ENCODE measurements at places on chromosomes 6 and 20. TPM values are rescaled to one million over a fixed set of nuclear protein-coding genes. Genes with fewer than 3 reads are reported as not detected.

Gene C20orf144
- total RNA-seq = not detected

Gene NOX3
- total RNA-seq = not detected

Gene PRR18
- not detected for total RNA-seq

Gene HLA-DRB5
- not detected for total RNA-seq

Gene TPX2
- total RNA-seq = 20.9 TPM

Gene PSORS1C2
- not detected for total RNA-seq

Gene PAK5
- not detected for total RNA-seq

Gene TREML2
- total RNA-seq = not detected

Gene CRISP3
- total RNA-seq = not detected

Gene ID4
- total RNA-seq = 27.7 TPM

Gene NMBR
- total RNA-seq = not detected

Gene VWA7
- not detected for total RNA-seq

Gene UBD
- total RNA-seq = not detected

Gene CSNK2B
- total RNA-seq = 218 TPM

Gene TRIM15
- total RNA-seq = not detected

Gene REM1
- 3.4 TPM for total RNA-seq

Gene ZBP1
- total RNA-seq = not detected

Gene RTEL1
- total RNA-seq = 9.6 TPM

Gene AHI1
- 6.3 TPM for total RNA-seq

Gene ECI2
- total RNA-seq = 58.3 TPM

Gene FAM217A
- total RNA-seq = not detected

Gene TGM2
- total RNA-seq = 85.5 TPM

Gene FAM209B
- total RNA-seq = not detected

Gene NKAIN4
- not detected for total RNA-seq

Gene C20orf141
- total RNA-seq = not detected

Gene SALL4
- not detected for total RNA-seq

Gene SPTLC3
- 0.54 TPM for total RNA-seq

Gene ULBP2
- 10.7 TPM for total RNA-seq

Gene NTSR1
- not detected for total RNA-seq

Gene ELOVL2
- total RNA-seq = 7.0 TPM

Gene PSMG4
- 16.2 TPM for total RNA-seq

Gene FNDC11
- total RNA-seq = 0.36 TPM

Gene TAGAP
- total RNA-seq = not detected

Gene GCNT2
- total RNA-seq = 0.16 TPM

Gene SLC32A1
- not detected for total RNA-seq

Gene PGC
- total RNA-seq = not detected

Gene HLA-DOA
- total RNA-seq = not detected

Gene PACSIN1
- not detected for total RNA-seq

Gene ZNF391
- total RNA-seq = 1.3 TPM

Gene SMOC2
- 0.81 TPM for total RNA-seq

Gene SPATS1
- total RNA-seq = not detected

Gene IP6K3
- total RNA-seq = not detected

Gene FAM50B
- 3.2 TPM for total RNA-seq

Gene HAO1
- not detected for total RNA-seq

Gene CCDC167
- total RNA-seq = 69.3 TPM

Gene MICB
- 7.2 TPM for total RNA-seq

Gene MAFB
- 4.5 TPM for total RNA-seq

Gene ARHGAP18
- 24.2 TPM for total RNA-seq

Gene VPS52
- total RNA-seq = 28.2 TPM

Gene DPPA5
- total RNA-seq = not detected

Gene EDN3
- not detected for total RNA-seq

Gene SYTL3
- 5.2 TPM for total RNA-seq

Gene DOK5
- total RNA-seq = 17.7 TPM

Gene RNGTT
- 10.5 TPM for total RNA-seq

Gene PAX1
- total RNA-seq = not detected

Gene DYNLRB1
- 121 TPM for total RNA-seq

Gene RIPPLY2
- total RNA-seq = not detected

Gene MOXD1
- 2.9 TPM for total RNA-seq
